CD8-positive, alpha-beta memory T cell (primary cell): ENCODE measurements at places on chromosomes 2 and 18. TPM values are rescaled to one million over a fixed set of nuclear protein-coding genes. Genes with fewer than 3 reads are reported as not detected.
A peak's percentile ranks its signal among the peaks of the same experiment; 100 is the strongest.

The CYBRD1 gene
- 1.2 TPM for total RNA-seq

The SDC1 gene
- 0.27 TPM for total RNA-seq

- DNase-seq: no peak
Observed at GRCh38 chr2:28488858-28489575, 6.8 kb upstream of the PLB1 start.

DNA sequence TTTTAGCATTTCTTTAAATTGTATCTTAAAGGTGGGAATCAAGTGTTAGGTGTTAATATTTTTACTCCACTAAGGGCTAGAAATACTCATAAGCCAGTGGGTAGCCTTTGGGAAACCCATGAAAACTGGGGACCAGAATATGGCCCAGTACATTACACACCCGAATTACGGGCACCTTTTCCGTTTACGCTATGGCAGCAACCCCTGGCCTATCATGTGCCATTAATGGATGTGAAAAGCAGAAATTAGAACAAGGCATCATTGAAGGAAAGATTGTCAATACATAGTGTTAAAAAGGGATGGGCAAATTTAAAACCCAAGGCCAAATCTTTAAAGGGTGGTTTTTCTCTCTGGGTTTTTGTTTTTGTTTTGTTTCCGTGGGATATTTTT is 781 bp downstream of the FARP2 start:
- no peak for DNase-seq

DNA sequence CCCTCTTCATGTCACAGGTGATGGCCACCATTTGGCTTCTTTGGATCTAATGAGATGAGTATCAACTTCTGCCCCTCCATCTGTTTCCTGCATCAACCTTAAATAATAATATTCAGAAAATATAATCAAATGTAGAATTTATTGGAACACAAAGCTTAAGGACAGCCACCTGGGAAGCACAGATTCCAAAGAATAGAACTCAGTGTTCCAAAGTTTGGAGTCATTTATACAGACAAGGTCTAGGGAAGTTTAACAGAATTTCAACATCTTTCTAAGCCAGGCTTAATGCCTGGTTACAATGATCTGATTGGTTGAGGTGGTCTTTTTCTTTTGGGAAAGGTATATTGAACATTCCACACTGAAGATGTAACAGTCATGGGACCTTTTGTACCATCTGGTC is 218.0 kb upstream of the PIEZO2 start:
- no peak for DNase-seq

DNA sequence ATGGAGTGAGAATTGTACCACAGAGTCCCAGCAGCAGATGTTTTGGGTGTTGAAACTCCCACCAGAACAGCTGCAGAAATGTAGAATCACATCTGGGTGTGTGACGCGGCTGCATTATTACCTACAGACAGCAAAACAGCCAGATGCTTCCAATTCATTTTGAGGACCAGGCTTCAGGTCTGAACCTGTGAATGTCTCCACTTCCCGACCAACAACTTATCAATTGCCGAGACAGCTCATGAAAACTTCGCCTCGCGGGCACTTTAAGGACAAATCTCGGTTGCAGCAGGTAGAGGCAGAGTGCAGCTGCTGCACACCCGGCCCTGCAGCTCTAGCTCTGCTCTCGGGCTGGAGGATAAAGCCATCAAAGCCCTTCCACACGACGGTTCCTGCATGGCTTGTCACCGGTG is 202.0 kb downstream of the HRH4 start:
- DNase-seq: no peak

The PAX8 gene
- total RNA-seq: 2.3 TPM

GRCh38 chr2:81589406-81589805 is 1284.9 kb upstream of the LRRTM1 start:
- no peak for DNase-seq

GRCh38 chr2:10381997-10382353 is 66.2 kb downstream of the ODC1 start:
- no peak for DNase-seq

The ALPG gene
- total RNA-seq: not detected

DNA sequence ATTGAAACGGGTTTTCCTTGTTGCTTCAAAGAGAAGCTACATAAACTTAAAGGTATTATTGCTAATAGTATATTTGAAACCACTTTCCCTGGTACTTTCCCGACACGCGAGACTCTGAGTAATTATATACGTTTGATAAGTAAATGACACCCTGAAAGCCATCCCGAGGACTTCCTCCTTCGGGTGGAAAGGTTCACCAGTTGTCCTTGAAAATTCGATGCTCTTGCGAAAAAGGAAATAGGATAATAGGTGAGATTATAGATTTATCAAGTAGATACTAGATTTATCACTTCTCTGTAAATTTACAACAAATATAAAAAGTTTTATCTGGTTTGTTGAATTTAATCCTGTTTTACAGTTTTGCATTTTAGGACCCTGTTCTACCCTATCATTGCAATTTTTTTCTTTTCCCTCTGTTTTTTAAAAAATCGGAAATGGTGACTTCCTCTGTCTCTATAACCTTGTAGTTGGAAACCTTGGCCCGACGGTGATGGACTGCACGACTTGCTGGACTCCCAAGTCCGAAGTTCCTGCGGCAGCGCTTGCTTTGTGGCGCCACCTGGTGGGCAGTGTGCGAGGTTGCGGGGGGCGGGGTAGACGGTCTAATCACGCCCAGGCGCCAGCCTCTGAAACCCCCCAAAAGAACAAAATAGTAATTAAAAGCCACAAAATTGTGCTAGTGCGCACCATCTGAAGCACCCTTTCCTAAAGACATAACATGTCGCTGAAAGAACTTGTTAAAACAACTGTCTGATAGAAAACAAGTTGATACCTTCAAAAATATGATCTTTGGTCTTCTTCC is 972 bp upstream of the DLX2 start:
- DNase-seq: peak; percentile 65

DNA sequence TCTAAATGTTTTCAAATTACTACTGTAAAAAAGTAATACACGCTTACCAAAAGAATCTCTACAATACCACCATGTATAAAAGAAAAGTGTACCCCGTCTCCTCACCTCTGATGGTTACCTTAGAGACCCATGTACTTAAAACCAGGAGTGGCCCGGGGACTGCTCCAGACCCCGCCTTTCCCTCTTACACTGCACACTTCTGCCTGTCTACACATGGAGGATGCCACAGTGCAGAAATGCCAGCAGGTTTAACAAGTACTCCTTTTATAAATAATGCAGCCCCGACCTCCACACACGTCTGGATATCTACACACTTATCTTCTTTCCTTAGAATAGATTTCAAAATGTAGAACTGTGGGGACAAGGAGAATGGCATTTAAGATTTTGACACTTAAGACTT is 5.3 kb downstream of the HDAC4 start:
- no peak for DNase-seq

DNA sequence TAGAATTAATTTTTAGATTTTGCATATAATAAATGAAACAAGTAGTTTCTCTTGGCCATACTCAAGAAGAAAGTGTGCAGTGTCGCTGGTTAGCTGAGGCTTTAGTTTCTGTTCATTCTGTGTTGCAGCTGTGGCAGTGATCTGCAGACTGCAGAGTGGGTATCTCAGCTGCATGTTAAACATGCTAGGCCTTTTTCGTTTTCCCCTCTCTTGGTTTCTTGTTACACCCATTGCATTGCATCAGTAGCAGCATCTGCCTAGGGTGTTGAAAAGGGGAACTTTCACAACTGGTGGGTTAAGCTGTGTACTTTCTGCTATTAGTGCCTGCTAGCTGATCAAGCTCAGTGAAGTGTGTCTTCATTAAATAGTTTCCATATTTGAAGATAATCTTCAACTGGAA is 51.3 kb downstream of the ACSL3 start:
- DNase-seq: no peak

The FOXD4L1 gene
- 0.15 TPM for total RNA-seq
